ENCODE measurements at places on chromosomes 7 and 10.

GRCh38 chr10:51250278-51250920 is 176.1 kb downstream of the PRKG1 start:
- DNase-seq, result no peak

DNA sequence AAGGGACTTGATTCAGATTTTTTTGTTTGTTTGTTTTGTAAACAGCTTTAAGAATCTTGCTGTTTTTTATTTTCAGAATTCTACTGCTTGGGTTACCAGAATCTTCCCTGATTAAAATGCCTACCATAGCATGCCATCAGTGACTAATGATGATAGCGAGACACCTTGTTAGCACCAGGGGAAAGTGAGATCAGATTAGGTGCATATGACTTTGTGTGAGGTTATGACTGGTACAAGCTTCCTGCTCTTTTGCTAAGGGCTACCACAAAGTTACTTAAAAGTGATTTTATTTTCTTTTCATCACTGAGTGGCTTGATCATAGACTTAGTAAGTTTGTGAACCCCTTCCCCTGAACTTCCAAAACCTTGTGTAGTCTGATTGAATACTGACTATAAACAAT is 93.5 kb downstream of the SND1 start:
- DNase-seq, result no peak

- DNase-seq, result no peak
Measured at GRCh38 chr7:2444476-2444875, 31.7 kb downstream of the GRIFIN start.

DNA sequence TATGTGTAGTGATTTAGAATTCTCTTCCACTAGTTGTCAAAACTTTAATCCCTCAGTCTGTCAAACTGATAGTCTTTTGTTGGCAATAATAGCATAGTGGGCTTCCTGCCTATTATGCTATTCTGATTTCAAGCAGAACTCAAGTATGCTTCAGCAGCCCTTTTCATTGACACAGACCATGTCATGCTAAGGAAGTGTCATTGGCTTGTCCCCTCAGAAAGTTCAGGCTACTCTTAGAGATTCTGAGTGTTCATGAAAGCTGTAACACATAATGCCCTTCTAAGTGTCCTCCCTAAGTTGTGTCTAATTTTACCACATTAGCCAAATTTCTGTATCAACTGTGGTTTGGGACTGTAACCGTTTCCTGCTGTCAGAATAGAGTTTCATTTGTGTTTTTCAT is 198.7 kb downstream of the THSD7A start:
- DNase-seq, result no peak

- no peak for DNase-seq
Measured at GRCh38 chr7:33979807-33980355, 74.5 kb downstream of the BMPER start.

GRCh38 chr10:15244635-15245197 is 76.2 kb upstream of the NMT2 start:
- DNase-seq, result no peak

DNA sequence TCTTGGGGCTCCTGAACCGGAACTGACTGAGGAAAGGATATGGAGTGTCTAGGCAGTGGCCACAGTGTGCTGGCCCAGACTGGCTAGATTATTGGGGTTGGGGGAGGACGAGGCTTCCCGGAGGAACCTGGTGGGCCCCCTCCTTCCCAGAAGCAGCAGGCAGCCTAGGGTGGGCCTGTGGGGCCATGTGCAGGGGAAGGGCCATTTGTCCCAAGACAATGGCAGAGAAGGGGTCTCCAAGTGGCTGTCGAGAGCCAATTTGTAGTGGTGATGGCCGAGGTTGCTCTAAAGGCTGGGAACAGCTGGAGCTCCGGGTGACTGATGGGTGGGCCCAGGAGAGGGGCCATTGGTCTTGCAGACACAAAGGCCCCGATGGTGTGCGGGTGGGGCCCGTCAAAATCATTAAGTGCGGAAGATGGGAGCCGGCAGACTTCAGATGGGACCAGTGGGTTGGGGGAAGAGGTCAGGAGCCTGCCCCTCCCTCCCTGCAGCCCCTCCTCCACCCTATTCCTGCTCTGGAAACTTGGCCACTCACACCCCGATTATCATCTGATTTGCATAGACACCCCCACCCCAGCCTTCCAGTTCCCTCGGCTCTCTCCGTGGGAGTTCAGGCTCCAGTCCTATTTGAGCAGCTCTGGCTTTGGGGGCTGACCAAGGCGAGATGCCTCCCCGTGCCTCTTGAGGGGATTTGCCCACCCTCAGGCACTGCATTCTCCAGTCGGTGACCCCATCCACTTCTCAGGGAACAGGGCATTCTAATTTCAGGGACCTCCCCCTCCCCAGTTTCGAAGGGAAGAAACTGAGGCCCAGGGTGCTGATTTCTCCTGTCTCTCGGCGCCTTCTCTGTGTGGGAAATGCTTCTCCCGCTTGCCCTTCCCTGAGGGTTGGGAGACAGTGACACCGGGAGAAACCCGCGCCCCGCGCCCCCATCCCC is 36.0 kb upstream of the PAX2 start:
- DNase-seq, result no peak

GRCh38 chr10:5814110-5815107 is 1.2 kb upstream of the GDI2 start:
- no peak for DNase-seq

- DNase-seq, result no peak
Measured at GRCh38 chr10:88370713-88371112, 212.4 kb downstream of the RNLS start.

- DNase-seq, result no peak
Measured at GRCh38 chr7:157570531-157571200, 233.9 kb downstream of the DNAJB6 start.

DNA sequence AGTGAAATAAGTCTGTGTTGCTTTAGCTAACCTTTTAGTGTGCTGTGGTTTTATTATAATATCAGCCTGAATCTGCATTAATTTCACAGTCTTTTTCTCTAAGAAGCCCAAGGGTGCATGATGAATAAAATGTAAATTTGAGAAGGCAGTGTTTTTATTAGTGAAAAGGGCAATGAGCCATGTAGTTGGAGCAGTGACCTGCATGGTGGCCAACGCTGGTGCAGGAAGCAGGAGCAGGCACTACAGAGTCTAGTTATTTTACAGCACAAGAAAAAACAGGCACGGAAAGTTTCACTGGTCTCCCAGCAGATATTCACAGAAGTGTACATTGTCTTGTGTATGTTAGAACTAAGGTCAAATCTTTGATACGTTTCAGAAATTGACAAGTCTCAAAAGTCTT is 247.8 kb downstream of the CELF2 start:
- DNase-seq, result no peak

- DNase-seq, result no peak
Measured at GRCh38 chr7:96484091-96484490, 162.2 kb upstream of the SLC25A13 start.

DNA sequence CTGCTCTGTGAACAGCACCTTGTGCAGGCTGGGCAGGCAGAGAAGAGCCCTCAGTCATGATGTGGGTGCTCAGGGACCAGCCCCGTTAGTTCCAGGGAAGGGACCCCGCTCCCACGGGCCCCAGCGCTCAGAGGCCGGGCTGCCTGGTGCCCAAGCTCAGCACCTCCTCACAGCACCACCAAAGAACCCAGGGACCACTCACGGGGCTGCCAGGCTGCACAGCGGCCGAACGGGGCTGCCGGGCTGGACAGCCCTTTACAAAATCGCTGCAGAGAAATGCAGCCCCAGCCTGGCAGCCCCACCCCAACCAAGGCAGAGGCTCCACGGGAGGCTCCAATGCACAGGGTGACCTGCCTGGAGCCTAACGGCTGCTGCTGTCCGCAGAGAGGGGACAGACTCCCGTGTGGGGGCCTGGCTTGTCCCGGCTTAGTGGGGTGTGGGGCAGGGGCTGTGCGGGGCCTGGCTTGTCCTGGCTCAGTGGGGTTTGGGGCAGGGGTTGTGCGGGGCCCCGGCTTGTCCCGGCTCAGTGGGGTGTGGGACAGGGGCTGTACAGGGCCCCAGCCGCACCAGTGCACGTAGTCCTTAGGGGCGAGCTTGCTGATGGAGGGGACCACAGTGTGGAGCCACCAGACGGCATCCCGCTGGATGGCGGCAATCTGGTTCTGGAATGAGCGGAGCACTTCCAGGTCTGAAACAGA is 9.2 kb downstream of the INTS1 start:
- no peak for DNase-seq

DNA sequence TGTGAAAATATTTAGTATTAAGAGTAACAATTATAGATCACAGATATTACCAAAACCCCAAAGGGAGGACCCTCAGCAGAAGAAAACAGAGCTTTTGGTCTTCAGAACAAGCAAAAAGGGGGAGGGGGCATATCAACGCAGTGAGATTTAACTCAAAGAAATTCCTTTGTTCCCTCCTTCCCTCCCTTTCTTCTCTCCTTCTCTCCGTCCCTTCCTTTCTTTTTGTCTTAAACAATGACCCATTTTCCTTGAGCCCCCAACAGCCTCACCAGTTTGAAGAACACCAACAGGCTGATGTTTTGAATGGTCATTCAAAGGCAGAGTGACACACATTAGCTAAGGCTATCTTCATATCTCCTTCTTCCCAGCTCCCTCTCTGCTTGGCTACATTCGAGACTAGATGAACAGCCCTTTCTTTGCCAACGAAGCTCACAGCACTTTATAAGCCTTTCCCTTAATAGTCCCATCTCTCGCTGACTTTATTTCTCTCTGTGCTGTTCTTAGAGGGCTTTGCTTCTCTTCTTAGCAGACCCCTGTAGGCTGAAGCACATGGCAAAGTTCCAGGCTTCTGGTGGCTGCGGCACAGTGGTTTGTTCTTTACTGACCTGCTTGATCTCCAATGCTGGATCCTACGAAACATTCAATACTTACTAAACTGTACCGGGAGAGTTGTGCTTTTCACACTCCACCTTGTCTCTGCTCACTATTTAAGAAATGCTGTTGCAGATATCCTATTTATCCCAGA is 75.6 kb upstream of the KCNIP2 start:
- DNase-seq, result no peak

- DNase-seq, result no peak
Measured at GRCh38 chr10:84783386-84783785, 455.0 kb downstream of the CCSER2 start.

- DNase-seq, result no peak
Measured at GRCh38 chr7:309586-310228, 19.7 kb downstream of the FOXL3 start.

DNA sequence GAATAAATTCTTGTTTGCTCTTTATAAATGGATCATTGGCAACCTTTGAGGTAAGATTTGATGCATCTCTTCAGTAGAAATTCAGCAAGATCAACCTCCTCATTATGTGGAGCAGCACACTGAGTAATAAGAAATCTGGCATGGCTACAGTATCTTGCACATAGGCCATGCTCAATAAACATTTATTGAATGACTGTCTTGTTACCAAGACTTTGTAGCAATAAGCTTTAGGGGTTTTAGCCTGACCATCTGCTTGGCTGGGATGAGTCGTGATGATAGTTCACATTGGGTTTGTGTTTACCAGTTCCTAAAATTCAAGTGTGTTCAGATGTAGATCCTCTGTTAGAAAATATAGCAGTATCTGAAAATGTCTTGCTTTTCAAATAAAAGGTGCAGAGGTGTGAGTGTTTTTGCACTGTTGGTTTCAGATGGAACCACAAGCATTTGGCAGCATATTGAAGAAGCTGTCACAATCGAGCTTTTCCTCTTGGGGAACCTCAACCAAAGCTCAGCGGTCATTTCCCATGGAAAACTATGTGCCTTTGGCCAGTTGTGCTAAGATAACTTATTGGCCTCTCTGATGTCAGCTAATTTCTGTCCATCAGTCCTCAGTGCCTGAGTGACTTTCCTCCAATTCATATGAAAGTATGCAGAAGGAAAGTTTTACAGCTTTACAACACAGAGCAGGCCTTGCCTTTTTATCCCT is 442.6 kb downstream of the GFRA1 start:
- DNase-seq, result no peak

DNA sequence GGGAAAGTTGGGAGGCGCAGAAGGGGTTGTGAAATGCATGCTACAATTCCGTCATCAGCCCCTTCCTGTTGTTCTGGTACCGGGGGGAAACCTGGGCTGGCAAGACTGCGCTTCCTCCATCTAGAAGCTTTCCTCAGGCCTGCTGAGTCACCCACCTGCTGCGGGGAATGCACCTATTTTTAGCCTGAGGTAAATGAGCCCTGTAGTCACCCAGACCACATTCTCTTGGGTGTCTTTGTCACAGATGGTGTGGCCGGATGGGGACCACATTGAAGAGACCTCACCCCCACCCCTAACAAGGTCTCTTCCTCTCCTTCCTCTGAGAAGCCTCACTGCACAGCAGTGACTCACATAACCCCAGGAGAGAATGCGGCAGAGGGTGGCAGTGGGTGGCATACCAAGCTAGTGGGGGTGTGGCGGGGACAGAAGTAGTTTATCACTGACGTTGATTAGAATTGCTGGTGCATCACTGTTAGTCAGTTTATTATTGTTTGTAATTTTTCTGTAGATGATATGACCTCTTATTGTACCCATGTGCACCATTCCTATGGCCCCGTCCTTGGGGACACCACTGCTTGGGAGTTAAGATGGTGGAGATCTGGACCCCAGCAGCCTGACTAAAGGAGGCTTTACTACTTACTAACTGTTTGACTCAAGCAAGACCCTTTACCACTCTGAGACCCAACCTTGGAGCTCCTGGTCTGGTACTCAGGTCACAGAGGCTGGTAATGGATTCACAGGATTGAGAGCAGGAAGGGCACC is 83.0 kb upstream of the DUSP5 start:
- no peak for DNase-seq

GRCh38 chr10:50592961-50593418 is 30.8 kb downstream of the SGMS1 start:
- no peak for DNase-seq

DNA sequence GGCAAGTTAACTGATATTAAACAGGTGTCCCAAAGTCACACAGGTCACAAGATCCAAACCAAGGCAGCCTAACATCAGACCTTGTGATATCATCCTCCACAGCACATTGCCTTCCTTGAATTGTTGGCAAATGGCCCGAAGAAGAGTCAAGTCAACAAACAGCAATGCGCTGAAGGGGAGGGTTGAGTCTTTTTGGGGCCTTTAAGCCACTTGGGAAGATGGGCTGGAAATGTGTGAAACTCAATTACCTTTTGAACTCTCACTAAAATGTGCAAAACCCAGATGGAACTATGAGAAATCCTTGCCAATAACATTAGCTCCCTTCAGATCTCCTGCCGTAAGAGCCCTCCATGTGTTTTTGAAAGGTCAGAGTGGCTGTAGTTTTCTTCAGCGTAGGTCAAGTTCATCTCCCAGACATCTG is 47.9 kb upstream of the STK17A start:
- no peak for DNase-seq

GRCh38 chr10:63337455-63338251 is 128.1 kb downstream of the JMJD1C start:
- DNase-seq, result no peak

GRCh38 chr7:39754326-39755120 is 131.2 kb downstream of the RALA start:
- DNase-seq, result no peak

DNA sequence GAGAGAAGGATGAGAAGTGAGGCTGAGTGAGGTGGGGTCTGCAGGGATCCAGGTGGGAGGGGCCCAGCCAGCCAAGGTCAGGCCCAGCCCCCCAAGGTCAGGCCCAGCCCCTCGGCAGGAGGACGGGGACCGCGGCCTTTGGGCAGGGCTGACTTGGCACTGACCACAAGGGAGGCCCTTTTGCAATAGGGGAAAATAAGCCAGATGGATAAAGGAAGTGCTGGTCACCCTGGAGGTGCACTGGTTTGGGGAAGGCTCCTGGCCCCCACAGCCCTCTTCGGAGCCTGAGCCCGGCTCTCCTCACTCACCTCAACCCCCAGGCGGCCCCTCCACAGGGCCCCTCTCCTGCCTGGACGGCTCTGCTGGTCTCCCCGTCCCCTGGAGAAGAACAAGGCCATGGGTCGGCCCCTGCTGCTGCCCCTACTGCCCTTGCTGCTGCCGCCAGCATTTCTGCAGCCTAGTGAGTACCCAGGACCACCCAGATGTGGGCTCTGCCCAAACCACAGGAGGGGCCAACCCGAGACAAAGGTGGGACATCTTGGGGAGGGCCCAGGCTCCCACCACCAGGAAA is at the start of gene PILRA:
TSS of gene PILRA (plus strand) at position 227 of the 571 bp plus-strand sequence. CDS start at position 397, 170 bp downstream.
- no peak for DNase-seq
